ENCODE measurements at places on chromosomes 12 and 14.
A peak's percentile ranks its signal among the peaks of the same experiment; 100 is the strongest.

- DNase-seq, result no peak
These were observed 171.8 kb downstream of the FLRT2 start for GRCh38 chr14:85701763-85702162.

GRCh38 chr12:12800406-12801180 is 12.6 kb upstream of the DDX47 start:
- DNase-seq, result no peak

GRCh38 chr12:116821291-116821690 is 60.0 kb downstream of the HRK start:
- DNase-seq, result no peak

DNA sequence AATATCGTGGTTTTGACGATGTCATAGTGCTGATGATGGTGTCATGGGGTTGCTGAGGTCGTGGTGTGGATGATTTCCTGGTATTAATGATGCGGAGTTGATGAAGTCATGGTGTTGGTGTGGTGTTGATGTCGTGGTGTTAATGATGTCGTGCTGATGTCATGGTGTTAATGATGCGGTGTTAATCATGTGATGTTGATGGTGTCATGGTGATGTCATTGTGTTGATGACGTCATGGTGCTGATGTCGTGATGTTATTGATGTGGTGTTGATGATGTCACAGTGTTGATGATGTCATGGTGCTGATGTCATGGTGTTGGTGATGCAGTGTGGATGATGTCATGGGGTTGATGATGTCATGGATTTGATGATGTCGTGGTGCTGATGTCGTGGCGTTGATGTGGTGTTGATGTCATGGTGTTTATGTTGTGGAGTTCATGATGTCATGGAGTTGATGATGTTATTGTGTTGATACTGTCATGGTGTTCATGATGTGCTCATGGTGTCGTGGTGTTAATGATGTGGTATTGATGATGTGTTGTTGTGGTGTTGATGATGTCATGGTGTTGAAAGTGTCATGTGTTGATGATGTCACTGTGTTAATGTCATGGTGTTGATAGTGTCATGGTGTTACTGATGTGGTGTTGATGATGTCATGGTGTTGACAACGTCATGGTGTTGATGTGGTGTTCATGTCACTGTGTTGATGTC is 48.5 kb upstream of the RIMBP2 start:
- DNase-seq, result no peak

DNA sequence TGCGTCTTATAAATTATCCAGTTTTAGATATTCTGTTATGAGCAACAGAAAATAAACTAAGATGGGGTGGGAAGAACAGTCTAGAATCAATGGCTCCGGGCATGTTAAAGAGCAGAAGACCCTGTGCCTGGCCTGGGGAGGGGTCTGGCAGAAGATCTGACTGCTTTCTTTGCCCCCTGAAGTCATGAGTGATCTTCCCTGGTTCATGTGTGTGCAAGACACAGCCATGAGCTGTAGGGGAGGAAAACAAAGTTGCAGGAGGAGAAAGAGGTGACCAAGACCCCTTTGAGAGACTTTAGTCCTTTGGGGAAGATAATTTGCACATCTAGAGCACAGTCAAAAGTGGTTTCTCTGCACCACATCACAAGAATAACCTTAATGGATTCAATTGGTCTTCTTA is 4.8 kb downstream of the LACRT start:
- peak; percentile 8 for DNase-seq

DNA sequence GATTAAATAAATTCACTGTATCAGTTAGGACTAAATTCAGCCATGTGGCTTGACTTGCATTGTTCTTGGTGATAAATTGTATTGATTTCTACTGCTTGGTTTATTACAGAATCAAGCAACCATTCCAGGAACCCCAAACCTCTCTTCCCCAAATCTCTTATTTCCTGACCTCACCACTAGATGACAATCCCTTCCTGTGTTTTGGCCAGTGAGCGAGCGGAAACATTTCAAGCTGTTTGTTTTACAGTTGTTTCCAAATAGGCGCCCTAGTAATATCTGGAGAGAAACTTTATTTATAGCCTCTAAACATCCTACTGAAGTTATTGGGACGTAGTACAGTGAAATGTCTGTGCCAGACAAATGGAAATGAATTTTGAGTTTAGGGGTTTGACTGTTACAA is 161.1 kb downstream of the SNAPC1 start:
- DNase-seq, result no peak

GRCh38 chr14:64478634-64479250 is 13.4 kb downstream of the AKAP5 start:
- no peak for DNase-seq

DNA sequence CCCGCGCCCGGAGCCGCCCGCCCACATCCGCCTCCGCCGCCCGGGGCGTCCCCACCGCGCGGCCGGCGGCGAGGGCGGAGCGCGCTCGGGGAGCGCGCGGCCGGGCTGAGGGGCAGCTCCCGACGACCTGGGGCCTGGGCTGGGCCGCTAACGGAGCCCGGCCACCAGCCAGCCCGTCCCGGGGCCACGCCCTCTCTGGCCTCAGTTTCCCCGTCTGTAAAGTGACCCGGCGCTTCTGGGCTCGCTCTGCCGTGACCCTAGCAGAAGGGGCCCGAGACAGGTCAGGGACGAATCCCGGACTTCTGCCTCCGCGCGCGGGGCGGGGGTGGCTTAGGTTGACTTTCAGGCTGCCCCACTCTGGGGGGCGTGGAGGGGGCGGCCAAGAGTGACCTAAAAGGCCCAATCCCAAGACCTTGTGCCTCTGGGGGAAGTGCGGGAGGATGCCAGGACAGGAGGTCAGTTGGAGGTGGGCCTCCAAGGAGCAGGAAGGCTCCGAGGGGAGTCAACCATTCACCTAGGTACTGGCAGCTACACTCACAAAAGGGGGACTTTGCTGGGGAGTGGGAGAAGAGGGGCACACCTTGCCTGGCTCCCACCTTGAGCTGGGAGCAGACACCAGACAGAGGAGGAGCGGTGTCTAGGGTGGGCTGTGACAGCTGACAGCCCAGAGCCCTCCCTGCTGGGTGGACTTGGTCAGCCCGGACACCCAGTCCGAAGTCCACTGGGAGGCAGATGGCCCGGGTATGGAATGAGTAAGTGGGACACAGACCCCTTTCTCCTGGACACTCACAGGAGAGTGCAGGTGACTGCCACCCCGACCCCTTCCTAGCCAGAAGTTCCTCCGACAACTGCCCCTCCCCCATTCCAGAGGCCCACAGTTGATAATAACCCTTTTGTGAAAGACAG is 486 bp upstream of the AKT1 start:
- DNase-seq, result no peak

- no peak for DNase-seq
These were observed 87.1 kb downstream of the VEZT start for GRCh38 chr12:95304673-95305198.

DNA sequence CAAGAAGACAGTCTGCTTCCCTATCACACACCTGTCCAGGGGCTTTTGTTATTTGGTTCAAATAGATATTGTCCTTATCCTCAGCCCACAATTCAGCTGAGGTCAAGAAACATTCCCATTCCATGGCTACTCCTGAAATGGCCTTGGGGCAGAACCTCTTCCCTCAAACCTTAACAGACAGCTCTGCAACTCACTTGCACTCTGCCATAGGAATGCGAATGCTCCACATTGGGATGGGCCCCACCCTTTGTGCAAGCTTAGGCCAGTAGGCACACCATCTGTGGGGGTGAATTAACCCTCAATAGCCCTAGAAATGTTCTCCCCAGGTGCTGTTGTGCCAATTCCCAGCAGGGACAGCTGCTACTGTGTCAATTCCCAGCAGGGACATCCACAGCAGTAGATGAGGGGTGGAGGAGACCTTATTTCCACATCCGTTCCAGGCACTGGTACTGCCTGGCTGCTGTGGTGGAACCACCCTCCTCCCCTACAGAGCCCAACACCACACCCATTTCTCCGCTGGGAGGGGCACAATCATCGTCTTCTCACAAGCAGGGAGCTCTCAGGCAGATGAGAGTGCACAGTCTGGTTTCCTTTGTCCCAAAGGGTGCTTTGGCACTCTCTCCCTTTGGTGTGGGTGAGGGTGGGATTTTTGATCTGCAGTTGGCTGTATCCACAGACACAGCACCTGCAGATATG is 42.3 kb upstream of the GLIPR1 start:
- DNase-seq, result no peak

- DNase-seq, result no peak
These were observed 30.6 kb downstream of the CLECL1 start for GRCh38 chr12:9702255-9702654.

DNA sequence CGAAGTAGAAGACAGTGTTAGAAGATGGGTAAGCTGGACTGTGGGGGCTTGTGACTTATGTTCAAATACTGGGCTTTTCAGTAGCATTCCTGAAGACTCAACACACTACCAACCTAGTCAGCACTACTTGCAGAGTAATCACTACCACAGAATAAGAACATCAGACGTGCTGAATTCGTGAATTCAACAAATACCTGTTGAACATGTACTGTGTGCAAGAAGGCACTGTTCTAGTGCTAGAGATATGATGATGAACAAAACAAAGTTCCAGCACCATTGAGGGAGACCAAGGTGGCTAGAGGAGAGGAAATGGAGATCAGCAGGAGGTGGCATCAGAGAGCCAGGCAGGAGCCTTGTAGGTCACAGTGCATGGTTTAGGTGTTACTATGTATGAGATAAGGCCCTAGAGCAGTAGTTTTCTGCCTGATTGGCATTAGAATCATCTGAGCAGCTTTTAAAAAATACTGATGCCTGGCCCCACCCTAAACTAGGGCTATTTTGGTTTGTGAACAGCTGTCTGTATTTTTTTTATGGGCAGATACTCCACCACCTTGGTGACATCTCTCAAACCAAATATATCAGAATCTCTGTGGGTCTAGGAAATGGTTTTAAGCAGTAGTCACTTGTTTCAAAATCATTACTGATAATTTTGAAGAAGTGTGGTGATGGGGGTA is 26.8 kb downstream of the FERMT2 start:
- DNase-seq, result no peak

DNA sequence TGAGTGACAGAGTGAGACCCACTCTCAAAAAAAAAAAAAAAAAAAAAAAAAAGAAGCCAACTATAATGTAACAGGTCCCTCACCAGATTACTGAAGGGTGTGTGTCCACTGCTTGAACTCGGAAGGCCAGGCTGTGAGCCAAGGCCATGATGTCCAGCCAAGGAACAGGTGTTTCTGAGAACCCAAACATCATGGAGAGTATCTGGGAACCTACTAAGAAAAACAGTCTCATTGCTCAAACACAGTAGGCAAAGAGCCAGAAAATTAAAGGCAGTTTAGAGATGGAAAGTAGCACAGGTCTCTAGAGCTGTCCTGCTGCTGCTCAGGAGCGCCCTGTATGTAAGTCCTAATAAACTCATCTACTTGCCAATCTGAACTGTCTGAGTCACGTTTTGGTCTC is 12.5 kb upstream of the MAP4K5 start:
- no peak for DNase-seq

- no peak for DNase-seq
These were observed 30.6 kb downstream of the WDR89 start for GRCh38 chr14:63611078-63611477.
